ENCODE measurements at places on chromosomes 6 and 20.

DNA sequence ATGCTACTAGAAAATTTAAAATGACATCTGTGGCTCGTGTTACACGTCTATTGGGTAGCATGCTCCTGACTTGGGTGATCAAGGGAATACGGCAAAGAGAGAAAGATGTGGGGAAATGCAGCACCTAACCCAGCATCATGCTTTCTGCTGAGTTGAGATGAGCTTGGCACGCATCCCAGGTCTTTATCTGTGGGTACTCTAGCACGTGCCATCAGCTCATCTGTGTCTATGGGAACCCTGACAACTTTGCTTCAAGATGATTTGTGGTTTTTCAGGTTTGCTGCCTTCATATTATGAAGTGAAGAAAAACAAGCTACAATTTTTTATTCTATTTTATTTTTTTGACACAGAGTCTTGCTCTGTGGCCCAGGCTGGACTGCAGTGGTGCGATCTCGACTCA is 21.0 kb downstream of the RNASET2 start:
- no peak for DNase-seq

DNA sequence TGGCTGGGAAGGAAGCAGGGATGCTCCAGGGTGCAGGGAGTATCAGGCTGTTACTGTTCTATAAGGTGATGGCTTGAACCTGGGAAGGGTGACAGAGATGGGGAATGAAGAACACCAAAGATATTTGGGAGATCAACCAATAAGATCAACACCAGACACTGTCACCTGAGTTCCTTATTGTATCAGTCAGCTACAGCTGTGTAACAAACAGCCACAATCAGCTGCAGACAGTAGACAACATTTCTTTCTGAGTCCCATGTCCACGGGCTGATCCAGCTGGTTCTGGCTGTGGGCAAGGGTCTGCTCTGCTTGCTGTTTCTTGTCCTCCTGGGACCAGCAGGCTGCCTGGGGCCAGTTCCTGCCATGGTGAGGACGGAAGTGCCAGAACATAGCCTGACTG is 31.3 kb upstream of the SLCO4A1 start:
- no peak for DNase-seq

DNA sequence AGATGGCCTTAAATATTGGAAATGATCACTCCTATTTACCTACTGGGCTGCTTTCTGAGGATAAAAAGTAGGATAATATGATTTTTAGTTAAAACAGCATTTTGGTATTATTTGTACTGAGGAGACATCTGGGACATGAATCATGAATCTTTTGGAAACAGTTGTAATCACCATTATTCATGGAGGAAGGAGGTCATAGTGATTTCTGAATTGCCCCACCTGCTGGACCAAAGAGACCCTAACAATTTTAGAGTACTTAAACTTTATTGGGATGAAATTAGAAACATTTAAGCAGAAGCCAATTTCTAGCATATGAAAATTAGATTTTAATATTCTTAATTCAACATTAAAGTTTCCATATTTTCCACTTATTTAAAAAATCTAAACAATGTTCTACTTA is 108.4 kb upstream of the SIM1 start:
- DNase-seq: no peak

- no peak for DNase-seq
These were observed 70.4 kb downstream of the JAG1 start for GRCh38 chr20:10603378-10603777.

GRCh38 chr20:5221061-5221430 is 94.2 kb downstream of the CDS2 start:
- no peak for DNase-seq

DNA sequence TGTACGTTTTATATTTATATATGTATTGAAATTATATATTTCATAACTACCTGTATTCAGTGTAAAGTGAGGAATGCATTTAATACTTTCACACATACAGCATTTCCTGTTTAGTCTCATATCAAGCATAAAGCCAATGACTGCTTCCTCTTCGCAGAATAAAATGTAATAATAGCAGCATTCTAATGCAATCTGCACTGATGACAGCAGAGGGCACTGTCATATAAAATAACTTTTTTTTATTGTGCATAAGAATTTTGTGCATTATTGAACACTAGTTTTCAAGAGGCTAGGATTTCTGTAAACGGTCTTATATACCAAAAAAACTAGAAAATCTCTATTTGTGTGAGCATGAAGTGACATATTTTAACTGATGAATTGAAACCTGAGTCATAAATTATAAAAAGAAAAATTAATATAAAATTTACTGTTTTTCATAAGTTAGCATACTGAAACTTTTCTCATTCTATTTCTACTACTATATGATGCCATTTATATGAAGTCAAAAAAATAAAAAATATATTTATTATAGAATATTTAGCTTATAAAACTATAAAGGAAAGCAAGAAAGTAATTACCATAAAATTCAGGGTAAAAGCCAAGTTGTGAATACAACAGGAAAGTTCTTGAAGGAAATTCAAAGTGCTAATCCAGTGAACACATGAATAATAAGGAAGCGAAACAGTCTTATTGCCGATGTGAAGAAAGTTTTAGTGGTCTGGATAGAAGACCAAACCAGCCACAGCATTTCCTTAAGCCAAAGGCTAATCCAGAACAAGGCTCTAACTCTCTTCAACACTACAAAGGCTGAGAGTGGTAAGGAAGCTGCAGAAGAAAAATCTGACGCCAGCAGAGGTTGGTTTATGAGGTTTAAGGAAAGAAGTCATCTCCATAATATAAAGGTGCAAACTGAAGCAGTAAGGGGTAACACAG is 36.3 kb downstream of the RNF146 start:
- peak; percentile 75 for DNase-seq

DNA sequence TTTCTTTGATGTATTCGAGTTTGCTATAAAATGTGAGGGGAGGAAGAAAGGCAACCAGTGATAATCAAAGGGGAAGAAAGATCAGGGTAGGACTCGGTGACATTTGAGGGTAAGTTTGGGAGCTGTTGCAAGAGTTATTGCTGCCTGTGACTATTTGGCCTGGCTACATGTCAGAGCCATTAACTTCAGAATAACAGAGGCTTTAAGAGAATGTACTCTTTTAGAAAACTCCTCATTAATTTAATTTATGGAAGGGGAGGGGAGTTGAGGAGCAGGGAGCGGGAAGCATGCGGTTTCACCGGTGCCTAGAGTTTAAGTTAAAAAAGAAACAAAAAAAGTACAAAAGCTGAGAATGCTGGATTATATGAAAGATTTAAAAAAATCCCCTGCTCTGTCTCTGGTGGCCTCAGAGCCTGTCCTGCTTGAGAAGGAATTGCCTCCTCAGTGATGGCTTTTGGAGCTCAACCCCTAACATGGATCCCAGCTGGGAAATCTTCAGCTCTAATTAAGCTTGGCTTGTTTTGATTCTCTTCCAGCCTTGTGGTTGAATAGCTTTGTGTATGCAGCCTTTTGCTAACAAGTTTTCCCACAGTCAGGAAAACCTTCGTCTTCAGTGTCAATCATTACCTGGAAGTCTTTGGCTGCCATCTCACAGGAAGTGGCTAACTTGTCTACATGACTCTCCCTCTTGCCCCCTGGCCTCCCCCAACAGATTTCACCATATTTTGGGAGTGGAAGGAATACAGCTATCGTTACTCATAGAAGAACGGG is 238.2 kb downstream of the SOX4 start:
- no peak for DNase-seq

DNA sequence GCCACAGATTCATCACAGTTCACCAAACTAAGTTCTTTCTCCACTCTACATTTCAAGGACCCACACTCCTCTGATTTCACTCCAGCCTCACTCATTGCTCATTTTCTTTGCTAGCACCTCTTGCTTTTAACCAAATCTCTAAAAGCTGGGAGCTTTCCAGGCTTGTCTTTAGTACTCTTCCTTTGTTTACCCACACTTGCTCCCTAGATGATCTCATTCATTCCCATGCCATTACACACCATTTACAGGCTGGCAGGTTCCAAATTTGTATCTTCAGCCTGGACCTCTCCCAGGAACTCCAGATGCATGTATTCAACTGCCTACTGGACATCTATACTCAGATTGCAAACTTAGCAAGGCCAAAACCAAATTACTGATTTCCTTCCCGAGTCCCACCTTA is 5.3 kb upstream of the GUCA1B start:
- DNase-seq: no peak

GRCh38 chr6:35663447-35664235 is 25.1 kb downstream of the FKBP5 start:
- DNase-seq: peak; percentile 35

GRCh38 chr20:16810216-16810615 is 62.1 kb downstream of the OTOR start:
- no peak for DNase-seq

DNA sequence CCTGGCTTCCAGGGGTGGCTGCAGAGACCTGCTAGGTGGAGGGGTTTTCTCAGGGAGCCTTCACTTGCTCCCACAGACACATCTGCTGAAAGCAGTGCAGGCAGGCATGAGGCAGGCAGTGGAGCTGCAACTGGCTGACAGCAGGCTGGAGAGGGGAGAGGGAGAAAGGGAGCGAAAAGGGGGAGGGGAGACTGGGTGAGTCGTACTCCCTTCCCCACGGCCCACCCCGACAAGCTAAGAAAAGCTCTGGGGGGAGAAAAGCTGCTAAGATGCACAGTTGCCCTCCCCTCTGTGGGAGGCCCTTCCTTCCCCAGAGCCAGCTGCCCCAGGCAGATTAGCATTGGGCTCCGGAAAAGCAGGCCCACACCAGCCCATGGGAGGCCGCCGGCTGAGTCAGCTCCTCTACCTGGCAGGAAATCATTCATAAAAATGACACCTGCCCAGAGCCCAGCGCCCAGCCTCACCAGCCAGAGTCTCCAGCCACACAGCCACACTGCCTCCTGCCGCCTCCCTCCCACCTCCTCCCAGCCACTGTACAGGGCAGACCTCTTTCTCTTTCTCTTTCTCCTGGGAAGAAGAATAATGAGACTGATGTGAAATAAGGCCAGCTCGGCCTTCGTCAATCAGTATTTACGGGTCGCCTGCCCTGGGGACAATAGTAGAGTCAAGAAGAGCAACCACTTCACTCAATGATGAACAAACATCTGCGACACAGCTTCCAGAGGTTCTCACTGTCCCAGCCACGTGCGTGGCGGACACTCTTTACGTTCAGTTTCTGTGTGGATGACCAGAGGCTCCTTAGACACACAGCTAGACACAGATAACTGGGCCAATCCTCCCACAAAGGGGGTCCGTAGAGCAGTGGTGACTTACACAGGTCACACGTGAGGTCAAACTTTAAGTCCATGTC is 7.7 kb upstream of the C20orf203 start:
- DNase-seq: no peak

DNA sequence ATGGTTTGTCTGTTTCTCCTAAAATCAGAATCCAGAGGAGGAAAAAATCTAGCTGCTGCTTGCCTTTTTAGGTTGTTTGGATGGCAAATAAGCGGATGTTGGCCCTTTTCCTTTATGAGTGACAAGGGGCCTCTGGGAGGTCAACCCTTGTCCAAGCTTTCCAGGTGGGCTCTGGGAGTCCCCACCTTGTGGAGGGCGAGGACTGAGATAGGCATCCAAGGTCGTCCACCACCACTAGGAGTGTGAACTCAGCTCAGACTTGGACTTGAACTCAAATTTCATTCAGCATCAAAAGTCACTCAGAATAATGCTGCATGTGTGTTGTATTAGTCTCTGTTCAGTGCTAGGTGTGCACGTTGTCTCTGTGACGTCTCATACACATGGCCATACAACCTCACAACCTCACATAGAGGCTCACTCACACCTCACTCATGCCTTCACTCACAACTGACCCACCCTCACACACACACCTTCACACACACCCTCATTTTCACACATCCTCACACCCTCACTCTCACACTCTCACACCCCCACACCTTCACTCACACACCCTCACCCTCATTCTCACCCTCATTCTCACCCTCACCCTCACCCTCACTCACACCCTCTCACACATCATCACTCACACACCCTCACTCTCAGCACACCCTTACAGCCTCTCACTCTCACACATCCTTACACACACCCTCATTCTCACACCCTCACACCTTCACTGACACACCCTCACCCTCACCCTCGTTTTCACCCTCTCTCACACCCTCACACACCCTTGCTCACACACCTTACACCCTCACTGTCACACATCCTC is 18.0 kb downstream of the DYNLT1 start:
- no peak for DNase-seq

GRCh38 chr6:111845441-111845871 is 27.8 kb downstream of the FYN start:
- DNase-seq: no peak

DNA sequence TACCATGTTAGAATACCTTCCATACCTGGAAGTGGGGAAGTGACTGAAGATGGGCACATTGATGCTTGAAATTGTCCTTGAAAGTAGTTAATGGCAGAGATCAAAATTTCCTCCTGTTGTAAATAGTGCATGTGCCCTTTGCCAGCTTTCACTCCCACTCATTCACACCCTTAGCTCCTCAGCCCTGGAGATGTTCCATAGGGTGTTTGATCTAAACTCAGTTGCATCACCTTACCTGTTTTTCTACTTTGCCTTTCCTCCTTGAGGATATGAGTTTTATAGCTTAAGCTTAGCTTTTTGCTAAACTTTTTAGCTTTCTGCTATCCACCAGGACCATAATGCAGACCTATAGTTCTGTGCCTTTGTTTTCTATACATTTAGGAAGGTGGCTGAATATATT is 69.0 kb downstream of the CEP57L1 start:
- no peak for DNase-seq

GRCh38 chr6:123869334-123869733 is 65.7 kb downstream of the NKAIN2 start:
- no peak for DNase-seq

DNA sequence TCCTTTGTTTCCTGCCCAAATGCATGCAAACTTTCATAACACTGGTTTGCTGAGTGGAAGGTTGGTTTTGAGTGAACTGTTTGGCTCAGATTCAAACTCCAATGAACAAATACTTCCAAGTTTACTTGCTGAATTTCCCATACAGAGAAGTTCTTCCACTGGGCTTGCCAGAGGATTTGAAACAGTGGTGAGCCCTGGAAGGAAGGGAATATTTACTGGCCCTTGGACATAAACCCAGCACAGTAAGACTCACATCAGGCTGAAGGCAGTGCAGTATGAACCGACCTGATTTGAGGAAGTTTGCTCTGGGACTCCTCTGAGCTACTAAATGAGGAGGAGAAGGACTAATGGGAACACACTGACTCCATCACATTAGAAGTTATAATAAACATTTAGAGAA is 3.8 kb downstream of the TRAF3IP2 start:
- no peak for DNase-seq

- DNase-seq: no peak
These were observed 91.7 kb upstream of the PDE7B start for GRCh38 chr6:135759831-135760230.

GRCh38 chr6:27753668-27754407 is 158.4 kb downstream of the OR2B2 start:
- DNase-seq: peak; percentile 75

- DNase-seq: no peak
These were observed 22.1 kb upstream of the EYA2 start for GRCh38 chr20:46872328-46873211.
